Choroid plexus epithelial cell (primary cell): ENCODE measurements at places on chromosomes 7 and 10.

- no peak for DNase-seq
Measured at GRCh38 chr7:128360359-128360678, 1.2 kb downstream of the PRRT4 start.

GRCh38 chr7:93039786-93040185 is 78.0 kb downstream of the SAMD9 start:
- DNase-seq, result no peak

DNA sequence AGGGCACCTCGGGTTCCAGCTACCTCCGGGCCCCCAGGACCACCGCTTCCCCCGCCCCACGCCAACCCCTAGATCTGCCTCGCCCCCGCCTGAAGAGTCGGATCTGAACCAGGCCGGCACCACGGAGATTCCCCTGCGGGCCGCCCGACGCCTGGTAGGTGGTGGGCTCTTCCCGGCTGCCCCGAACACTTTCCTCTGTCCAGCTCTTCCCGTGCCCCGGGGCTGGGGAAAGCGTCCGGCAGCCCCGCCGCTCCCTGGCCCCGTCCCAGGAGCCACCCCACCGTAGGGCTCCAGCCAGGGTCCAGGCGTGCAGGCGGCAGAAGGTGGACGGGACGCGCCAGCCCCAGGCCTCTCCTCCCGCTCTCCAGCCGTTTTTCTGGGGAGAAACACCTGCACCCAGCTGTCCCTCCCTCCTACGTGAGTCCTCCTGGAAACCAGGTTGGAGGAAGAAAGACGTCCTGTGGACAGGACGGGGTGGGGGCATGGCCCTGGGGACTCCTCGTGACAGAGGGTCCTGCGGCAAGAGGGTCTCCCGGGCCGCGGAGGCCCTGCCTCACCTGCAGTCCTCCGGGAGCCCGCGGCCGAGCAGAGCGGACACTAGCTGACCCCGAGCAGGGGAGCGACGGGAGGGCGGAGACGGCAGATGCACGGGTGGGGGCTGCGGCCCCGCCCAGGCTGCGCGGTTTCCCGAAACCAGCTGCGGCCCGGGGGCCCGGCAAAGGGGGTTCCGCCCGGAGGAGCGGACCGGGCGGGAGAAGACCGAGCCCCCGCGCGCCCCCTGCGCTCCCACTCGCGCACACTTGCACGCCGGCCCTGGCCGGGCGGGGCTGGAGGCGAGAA is at the start of gene TMEM176B:
TMEM176B (minus strand) TSS at position 624 of the 840 bp plus-strand sequence. CDS start 3,795 bp downstream, outside the sequence.
- no peak for DNase-seq

GRCh38 chr10:86900955-86901354 is 56.5 kb downstream of the MMRN2 start:
- DNase-seq, result peak; percentile 82

DNA sequence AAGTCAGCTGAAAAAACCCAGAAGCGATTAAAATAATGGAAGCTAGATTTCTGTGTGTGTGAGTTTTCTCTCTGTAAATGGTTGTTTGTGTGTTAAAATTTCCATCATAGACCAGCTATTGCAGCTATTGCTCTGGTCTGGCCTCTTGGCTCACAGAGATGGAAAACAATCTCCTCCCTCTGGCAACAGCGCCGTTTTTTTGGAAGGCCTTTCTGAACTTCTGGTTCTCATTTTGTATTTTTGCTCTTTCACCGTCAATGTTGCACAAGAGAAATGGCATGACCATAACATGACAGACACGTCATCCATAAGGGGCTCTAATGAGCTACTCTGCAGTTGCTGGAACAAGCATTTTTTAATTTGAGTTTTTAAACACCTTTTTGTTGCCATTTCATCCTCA is 91.0 kb downstream of the CUBN start:
- DNase-seq, result no peak

DNA sequence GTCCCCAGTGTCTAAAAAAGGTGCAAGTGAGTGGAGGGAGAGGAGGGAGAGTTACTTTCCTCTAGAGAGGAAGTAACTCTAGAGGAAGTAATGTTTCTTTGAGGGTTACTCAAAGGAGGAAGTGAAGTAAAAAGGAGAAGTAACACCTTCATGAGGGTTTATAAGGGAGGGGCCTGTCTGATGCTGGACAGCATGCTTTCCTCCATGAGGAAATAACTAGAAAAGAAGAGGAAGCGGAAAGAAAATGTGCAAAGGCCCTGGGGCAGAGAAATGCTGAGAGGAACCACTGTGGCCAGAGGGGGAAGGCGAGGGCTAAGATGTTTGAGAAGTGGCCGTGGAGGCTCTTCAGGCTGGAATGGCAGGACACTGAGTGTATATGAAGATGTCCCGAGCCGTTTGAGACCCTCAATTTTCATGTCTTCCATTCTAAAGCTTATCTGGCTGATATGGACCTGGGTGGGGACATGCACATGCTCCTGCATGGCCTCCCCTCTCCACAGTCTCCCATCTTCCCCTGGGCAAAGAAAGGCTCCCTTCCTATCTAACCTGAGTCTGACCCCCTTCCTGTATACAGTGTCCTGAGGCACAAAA is 3.4 kb upstream of the SLC18A2 start:
- no peak for DNase-seq

DNA sequence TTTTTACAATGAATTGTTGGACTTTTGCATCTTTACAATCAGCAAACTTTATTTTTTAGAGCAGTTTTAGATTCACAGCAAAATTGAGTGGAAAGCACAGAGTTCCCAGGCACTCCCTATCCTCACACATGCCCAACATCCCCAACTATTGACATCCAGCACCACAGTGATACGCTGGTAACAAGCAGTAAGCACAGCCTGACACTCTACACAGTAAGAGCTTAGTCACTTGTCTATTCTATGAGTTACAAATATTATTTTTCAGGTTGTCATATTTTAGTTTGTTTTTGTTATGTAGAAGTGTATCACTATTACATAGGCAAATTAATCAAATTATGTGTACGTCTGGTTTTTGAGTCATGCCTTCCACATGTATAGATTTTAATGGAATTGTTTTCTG is 27.0 kb upstream of the GIMAP7 start:
- DNase-seq, result no peak

DNA sequence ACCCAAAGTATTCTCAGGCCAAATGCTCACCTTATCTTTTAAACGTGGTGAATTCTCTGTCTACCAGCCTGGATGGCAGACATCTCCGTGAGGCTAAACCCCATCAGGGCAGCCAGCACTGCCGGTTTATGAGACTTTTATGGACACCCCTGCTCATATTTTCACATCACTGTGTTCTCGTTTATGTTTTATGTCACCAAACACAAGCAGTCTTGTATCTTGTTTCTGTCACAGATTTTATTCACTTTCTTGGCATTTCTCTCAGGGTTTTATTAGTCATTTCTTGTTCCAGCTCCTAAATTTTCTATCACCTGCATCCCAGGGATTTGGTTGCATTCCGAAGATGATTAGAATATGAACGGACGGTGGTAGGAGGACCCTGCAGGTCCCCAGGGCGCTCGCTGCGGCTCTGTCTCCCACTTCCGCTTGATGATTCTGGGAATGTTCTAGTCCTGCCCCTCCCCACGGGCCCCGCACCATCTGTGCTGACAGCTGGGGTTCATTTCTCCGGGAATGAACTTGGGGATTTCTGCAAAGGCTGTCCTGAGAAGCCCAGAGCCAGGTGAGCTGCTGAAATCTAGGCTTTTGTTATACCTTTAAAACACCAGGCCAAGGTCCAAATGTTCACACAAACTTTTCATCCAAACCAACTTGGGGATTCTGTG is 217.6 kb downstream of the GFRA1 start:
- no peak for DNase-seq

GRCh38 chr7:24861336-24861735 is 104.1 kb upstream of the GSDME start:
- no peak for DNase-seq

- DNase-seq, result no peak
Measured at GRCh38 chr10:68796605-68797004, 30.7 kb upstream of the STOX1 start.

GRCh38 chr10:132808383-132809231 is 22.7 kb upstream of the NKX6-2 start:
- no peak for DNase-seq

DNA sequence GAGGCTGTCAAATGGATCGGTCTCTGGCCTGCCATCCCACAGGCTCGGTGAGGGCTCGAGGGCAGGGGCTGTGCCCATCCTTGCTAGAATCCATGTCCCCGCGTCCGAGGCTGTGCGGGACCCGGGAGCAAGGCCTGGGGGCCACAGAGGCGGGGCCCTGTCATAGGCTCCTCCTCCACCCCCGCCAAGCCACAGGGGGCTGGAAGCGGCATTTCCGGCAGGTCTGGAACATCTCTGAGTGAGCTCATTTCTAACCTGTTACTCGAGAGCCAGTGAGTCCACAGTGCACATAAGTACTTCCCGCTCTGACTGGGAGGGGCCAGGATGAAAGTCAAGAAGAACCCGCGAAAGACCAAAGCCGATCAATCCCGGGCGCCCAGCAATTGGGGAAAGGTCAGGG is 57.6 kb downstream of the NKX6-2 start:
- DNase-seq, result no peak
